ENCODE measurements at places on chromosomes 2 and 18.

- no peak for DNase-seq
Observed at GRCh38 chr18:62037012-62037742, 144.4 kb upstream of the RNF152 start.

GRCh38 chr2:191601060-191601459 lies 76.9 kb upstream of the NABP1 start:
- DNase-seq, result no peak

- DNase-seq, result no peak
Observed at GRCh38 chr18:36372903-36373311, 75.4 kb downstream of the FHOD3 start.

GRCh38 chr2:173998386-173998785 lies 33.2 kb upstream of the SP3 start:
- no peak for DNase-seq

DNA sequence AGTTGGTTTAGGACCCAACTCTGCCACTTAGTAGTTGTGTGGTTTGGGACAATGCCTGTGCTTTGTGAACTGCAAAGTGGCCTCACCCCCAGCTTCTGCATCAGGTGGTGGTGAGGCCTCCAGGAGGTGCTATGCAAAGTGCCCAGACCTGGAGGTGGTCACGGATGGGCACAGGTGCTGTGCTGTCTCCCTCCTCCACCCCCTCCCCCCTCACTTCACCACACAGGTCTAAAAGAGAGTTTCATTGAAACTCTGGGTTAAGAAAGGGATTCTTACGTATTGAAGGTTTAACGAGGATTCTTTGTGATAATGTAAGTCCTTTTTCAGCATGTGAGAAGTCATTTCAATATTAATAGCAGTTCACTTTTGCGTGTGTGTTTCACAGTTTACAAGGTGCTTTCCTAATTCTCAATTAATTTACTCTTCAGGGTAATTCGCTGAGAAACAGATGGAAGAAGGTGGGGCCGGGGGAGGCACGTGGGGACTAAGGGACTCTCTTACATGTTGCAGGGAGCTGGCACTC lies 369.9 kb downstream of the LPIN1 start:
- no peak for DNase-seq

GRCh38 chr2:85601771-85602475 lies 575 bp downstream of the TMEM150A start:
- no peak for DNase-seq

- no peak for DNase-seq
Observed at GRCh38 chr18:32930695-32931301, 158.0 kb upstream of the KLHL14 start.

GRCh38 chr18:12441475-12442034 lies 33.8 kb downstream of the PRELID3A start:
- no peak for DNase-seq

GRCh38 chr2:72081451-72081850 lies 66.2 kb downstream of the CYP26B1 start:
- no peak for DNase-seq

DNA sequence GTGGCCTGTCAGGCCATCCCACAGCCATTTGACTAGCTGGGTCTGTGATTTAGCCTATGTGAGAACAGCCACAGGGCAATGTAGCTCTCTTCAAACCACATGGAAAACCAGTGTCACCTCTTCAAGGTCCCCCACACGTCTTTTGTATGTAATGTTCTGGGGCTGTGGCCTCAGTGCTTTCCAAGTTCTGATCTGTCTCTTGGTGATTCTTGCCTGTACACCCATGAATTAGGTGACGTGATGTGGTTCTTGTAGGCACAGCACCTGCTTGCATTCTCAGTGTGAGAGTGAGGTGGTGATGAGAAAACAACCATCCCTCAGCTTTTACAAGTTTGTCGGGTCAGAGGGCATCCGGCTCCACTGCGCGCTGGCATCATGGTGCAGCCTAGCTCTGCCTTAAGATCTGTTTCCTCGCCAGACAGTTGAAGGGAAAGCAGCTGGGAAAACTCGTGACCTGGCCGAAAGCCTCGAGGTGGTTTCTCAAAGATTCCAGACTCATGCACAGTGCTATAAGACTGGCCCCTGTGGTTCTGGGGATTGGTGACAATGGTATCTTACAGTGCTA lies 125.8 kb downstream of the TANC1 start:
- no peak for DNase-seq

DNA sequence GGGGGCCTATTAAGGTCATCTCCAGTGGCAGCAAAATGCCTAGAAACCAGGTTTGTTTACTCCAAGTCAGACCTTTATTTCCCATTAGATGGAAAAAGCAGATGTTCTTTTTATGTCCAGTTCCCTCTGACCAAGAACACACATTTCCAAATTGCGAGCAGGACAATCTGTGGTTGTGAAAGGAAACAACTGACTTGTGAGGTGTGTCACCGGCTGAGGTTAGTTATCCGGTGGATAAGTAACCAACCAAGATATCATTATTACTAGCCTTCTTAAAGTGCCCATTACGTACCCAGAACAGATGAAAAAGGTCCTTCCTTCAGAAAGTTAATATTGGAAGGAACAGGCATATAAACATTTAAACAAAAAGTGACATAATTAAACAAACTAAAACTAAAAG lies 112.9 kb downstream of the THADA start:
- DNase-seq, result no peak

DNA sequence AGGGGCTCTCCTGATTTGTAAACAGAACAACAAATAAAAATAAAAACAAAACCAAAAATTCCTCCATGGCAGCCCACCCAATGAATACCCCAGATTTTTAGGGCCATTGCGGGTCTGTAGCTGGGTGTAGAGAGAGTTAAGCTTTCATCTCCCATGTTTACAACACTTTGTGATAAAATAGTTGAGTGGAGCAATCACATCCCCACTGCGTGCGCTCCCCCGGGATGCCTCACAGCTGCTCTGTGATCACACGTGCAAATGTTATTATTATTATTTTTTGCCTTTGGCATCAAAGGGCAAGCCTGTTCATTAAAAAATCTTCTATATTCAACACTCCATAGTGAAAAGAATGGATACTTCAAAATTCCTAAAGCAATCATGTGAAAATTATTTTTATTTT lies 118.0 kb downstream of the MBP start:
- no peak for DNase-seq

DNA sequence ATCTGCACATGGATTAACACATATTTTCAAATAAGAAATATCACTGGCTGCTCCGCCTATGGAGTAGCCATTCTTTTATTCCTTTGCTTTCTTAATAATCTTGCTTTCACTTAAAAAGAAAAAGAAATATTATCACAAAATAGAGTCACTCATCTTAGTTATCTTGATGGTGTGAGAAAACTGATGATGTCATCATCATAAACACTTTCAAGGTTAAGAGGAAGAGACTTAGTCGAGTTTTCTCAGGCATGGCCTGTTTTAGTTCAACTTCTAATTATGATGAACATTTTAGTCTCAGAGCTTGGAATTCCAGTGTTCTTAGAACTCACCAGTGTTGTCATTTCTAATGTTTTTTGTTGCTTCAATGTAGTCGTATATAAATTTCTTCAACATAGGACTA lies 506.1 kb downstream of the PTPRM start:
- no peak for DNase-seq

DNA sequence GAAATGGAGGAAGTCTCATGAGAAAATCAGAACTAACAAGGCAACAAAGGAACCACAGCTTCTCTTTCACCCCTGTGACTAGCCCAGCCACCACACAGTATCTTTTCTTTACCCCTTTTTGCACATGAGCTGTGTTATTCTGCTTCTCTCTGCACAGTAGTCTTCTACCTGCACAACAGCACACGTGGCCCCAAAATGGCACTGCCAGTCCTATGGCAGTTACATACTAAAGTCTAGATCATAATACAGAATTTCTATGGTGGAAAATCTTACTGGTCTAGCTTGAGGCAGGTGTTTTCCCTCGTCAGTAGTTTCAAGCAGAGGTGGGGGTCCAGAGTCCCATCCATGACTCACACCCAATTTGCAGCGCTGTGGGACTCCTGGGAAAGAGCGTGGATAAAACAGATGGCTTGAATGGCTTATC lies 177.7 kb downstream of the DIS3L2 start:
- DNase-seq, result no peak

GRCh38 chr18:25081001-25081400 lies 271.0 kb downstream of the ZNF521 start:
- DNase-seq, result no peak

- DNase-seq, result no peak
Observed at GRCh38 chr18:75839041-75839440, 411.5 kb upstream of the SMIM21 start.

- peak; percentile 29 for DNase-seq
Observed at GRCh38 chr2:134782792-134783191, 55.6 kb upstream of the ACMSD start.

DNA sequence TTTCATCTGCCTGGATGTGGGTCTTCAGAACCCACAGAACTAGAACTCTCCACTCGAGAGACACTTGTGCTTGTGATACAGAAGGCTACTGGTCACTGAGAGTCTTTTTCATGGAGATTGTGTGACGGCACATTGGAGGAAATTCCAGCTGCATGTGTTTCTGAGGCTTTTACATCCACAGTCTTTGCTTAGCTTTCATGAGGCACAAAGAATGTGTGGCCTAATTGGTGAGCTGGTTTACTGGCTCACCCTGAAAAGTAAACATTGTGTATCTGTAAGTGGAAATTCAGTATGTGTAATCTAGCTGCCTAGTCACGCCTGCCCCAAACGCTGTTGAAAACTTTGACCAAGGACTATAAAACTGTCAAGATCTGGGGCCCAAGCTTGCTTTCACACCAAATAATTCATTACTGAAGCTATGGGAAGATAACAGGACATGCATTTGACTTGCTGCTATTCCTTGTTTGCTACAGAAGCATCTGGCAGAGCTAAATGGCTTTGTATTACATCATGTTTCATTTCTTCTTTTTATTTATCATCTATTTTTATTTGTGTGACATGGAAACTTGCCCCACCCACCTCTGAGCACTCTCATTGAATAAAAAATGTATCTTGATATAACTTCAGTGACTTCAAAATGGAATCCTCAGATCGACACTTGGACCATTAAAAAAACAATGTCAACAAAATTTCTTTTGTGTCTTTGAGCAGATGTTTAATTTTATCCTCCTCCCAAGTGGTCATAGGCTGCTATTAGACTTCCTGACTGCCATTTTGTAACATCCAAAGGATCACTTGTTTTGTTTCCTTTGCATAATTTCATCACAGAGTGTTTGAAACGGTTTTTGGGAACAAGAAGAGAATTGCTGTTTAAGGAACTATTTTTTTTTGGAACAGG lies 80.2 kb downstream of the EFEMP1 start:
- no peak for DNase-seq

All from NCI-H2227 treated with DMSO at 0.1 percent for 48 hours (cell line).